ENCODE measurements at places on chromosomes 4 and X. TPM values are rescaled to one million over a fixed set of nuclear protein-coding genes. Genes with fewer than 3 reads are reported as not detected.

Gene TMEM31
- not detected for total RNA-seq

Gene ADH1A
- total RNA-seq: not detected

Gene ARL9
- total RNA-seq: 0.08 TPM

Gene ITGB1BP2
- 0.23 TPM for total RNA-seq

Gene KLKB1
- total RNA-seq: not detected

Gene S100G
- total RNA-seq: not detected

Gene CD40LG
- not detected for total RNA-seq

Gene MAML3
- 0.27 TPM for total RNA-seq

Gene PDGFRA
- total RNA-seq: 0.95 TPM

Gene PLAC8
- total RNA-seq: 0.15 TPM

Gene NAP1L3
- not detected for total RNA-seq

Gene DOK7
- total RNA-seq: 1.9 TPM

Gene SUPT20HL1
- not detected for total RNA-seq

Gene PABPC4L
- total RNA-seq: 0.42 TPM

Gene PRRG3
- not detected for total RNA-seq

Gene ANTXR2
- 141 TPM for total RNA-seq

Gene FAAH2
- 1.7 TPM for total RNA-seq

Gene NWD2
- total RNA-seq: not detected

Gene ASB5
- not detected for total RNA-seq

Gene GABRB1
- total RNA-seq: not detected

Gene TSC22D3
- total RNA-seq: 70.4 TPM

Gene FAM114A1
- total RNA-seq: 71.3 TPM

Gene USP17L17
- not detected for total RNA-seq

Gene CWH43
- total RNA-seq: 14.8 TPM

Gene HS6ST2
- total RNA-seq: 0.38 TPM

Gene ZNF185
- 25.1 TPM for total RNA-seq

Gene XAGE2
- not detected for total RNA-seq

Gene PDLIM3
- total RNA-seq: 1.1 TPM

Gene BGN
- total RNA-seq: 0.30 TPM

Gene BLTP1
- total RNA-seq: 19.8 TPM

Gene SRPX2
- total RNA-seq: 4.1 TPM

Gene TRIM2
- 5.0 TPM for total RNA-seq

Gene NUDT10
- total RNA-seq: 2.2 TPM

Gene SLC9A6
- total RNA-seq: 11.5 TPM

Gene EVC2
- total RNA-seq: 8.0 TPM

Gene MTNR1A
- not detected for total RNA-seq

Gene LAMTOR3
- total RNA-seq: 32.3 TPM

Gene MAGEA9
- total RNA-seq: not detected

Gene PRSS12
- 18.3 TPM for total RNA-seq

Gene SSX3
- total RNA-seq: not detected

Gene AGA
- 11.5 TPM for total RNA-seq

Gene TMEM131L
- total RNA-seq: 10.6 TPM

Gene F8A2
- 0.23 TPM for total RNA-seq

Gene GPRASP3
- total RNA-seq: 0.62 TPM

Gene PPP1R2C
- total RNA-seq: not detected

Gene GATA1
- not detected for total RNA-seq

Gene RAI2
- total RNA-seq: not detected

Gene VBP1
- total RNA-seq: 50.2 TPM

Gene TMEM47
- 5.8 TPM for total RNA-seq

Gene TMPRSS11B
- total RNA-seq: not detected

Gene AMBN
- total RNA-seq: not detected

Gene TMEM255A
- not detected for total RNA-seq

Gene MXRA5
- total RNA-seq: 4.4 TPM

Gene PPARGC1A
- total RNA-seq: not detected

Gene CHIC2
- total RNA-seq: 47.2 TPM

Gene AADAT
- total RNA-seq: 4.7 TPM

Gene MAGEB2
- not detected for total RNA-seq

Data from hair follicular keratinocyte (primary cell).